Renal cortex interstitium (tissue), 15 donors: ENCODE measurements at places on chromosomes 12 and 14.

DNA sequence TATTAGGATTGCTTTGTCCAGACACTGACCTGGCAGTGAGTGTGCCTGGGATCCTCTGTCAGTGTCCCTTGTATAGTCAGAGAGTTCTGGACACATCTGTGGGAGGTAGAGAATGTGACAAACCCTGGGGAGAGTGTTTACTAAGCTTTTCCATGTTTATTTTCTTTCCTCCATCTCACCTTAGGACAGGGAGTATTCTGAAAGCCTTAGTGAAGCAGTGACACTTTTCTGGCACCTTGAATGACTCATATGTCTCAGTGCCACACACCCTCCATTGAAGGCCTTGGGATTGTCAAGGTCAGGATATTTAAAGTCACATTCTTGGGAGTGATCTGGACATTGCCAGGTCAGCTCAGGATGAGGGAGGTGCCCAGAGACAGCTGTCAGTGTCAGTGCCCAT, 34.9 kb upstream of the CTDSP2 start:
- no peak for DNase-seq

DNA sequence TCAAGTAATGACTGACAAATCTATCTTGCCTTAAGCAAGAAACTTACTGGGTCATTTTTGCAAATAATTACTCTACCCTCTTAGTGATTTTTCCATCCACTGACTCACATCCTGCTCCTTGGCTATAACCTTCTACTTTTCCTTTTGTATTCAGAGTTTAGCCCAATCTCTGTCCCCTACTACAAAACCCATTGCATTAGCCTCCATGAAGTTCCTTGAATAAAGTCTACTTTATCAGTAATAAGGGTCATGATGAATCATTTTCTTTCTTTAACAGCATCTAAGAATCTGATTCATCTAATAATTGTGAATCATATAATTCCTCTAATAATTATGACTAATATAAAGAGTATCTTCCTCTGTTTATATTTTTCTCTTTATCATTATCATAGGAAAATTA, 132.6 kb downstream of the NTS start:
- DNase-seq: no peak

GRCh38 chr14:65872536-65872935, 460.0 kb downstream of the FUT8 start:
- DNase-seq: no peak

- DNase-seq: no peak
Measured at GRCh38 chr14:103546652-103547454, 15.6 kb downstream of the BAG5 start.

GRCh38 chr14:99524091-99524661, 43.0 kb downstream of the CCNK start:
- DNase-seq: no peak

GRCh38 chr12:127133675-127134335, 1133.2 kb upstream of the TMEM132C start:
- no peak for DNase-seq

DNA sequence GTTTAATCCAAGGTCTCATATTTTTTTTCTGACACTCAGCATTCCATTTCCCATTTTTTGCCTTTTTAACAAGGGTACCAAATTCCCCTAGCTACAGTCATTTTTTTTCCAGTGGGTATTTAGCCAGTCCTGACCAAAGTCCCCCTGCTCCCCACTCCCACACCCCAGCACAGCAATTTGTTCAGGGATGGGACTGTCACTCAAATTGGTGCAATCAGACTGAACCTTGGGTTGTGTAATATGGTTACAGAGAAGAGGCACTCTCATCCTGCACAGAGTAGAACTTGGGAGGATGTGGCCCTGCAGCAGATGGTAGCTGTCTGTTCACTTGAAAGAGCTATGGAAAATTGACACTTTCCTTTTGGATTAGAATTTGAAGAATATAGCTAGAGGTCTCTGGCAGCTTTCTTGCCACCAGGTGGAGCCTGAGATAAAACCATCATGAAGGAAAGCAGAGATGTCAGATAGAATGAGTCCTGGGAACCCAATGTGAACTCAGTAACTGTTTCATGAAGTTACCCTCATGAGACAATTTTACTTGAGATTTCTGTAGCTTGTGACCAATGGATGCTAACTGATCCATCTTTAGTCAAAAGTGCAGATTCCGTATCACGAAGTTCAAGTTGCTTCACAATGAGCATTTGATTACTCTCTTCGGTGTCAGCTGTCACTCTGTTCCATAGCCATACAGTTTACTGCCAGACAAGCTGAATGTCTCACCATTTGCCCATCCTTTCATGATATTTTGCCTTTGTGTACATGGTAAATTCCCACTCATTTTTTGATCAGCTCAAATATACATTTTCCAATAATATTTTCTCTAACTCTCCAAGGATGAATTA, 394.0 kb upstream of the SYT1 start:
- peak; percentile 20 for DNase-seq

GRCh38 chr12:113398346-113399290, 5.1 kb downstream of the SDS start:
- no peak for DNase-seq

- DNase-seq: no peak
Measured at GRCh38 chr12:122886161-122886560, 9.8 kb downstream of the VPS37B start.

DNA sequence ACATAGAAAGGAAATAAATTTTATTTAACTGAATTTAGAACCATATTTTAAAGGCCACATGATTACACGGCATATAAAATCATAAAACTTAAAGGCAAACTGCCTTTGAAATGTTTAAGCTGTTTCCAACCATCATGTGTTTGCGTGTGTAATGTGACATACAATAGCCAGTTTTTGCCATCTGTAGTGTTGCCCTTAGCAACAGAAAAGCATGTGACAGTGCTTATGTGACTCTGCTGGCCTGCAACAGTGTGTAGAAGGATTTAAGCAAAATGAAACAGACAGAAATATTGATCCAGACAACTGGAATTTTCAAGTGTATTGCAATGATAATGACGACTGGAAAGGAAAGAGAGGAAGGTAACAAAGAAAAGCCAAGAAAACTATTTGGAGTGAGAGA, 49.5 kb downstream of the TSPAN19 start:
- DNase-seq: peak; percentile 10

GRCh38 chr12:125634813-125635212, 569.6 kb downstream of the AACS start:
- no peak for DNase-seq

- DNase-seq: no peak
Measured at GRCh38 chr14:90518941-90519256, 122.1 kb downstream of the CALM1 start.

DNA sequence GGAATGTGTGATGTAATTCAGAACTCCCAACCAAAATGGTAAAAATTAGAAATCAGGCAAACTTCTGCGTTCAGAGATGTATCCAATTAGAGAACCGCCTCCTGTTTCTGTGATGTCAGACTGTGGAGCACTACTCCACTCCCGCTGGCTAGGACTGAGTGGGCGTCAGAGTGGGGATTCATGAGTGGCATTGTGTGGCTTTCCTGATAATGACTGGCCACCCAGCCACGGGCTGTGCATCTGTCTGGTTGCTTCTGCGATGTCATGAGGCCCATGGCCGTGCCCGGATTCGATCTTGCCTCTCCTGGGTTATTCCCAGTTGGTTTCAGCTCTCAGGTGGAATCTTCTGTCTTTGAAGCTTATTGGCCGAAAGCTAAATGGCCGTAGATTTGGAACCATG, 87.1 kb upstream of the KCNA1 start:
- no peak for DNase-seq

DNA sequence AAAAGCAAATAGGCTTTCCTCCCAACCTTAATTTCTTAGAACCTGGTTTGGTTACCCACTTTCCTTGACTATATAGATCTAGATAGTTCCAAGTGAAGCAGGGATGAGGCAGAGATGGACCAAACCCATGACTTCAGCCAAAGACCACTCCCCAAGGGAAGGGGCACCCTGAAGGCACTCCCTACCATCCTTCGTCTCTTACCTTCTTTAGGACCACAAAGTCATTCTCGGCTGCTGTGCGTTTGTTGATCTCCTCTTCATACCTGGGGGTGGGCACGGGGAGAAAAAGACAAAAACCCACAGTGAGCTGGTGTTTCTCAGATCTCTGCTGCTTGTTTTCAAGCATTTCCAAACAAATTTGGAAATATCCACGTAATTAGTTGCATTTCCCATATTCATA, 3.4 kb downstream of the KRT4 start:
- no peak for DNase-seq

DNA sequence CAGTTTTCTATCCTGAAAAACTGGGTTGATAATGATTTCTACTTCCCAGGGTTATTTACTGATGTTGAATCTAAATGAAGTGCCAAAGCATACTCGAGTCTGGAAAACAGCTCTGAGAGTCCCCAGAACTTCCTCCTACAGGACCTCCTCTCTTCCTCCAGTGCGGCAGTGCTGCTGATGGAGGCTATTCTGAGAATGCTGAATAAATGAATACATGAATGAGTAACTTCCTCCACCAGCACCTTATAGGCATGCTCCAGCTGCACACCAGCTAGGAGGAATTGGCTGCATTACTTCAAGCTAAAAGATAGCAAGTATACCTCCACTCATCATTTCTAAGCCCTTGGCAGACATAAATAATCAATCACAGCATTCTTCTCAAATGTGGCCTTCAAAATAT, 448.8 kb upstream of the CCDC196 start:
- DNase-seq: no peak

- no peak for DNase-seq
Measured at GRCh38 chr14:75343911-75344310, 65.3 kb downstream of the FOS start.

- no peak for DNase-seq
Measured at GRCh38 chr14:89810101-89810500, 144.4 kb downstream of the EFCAB11 start.

DNA sequence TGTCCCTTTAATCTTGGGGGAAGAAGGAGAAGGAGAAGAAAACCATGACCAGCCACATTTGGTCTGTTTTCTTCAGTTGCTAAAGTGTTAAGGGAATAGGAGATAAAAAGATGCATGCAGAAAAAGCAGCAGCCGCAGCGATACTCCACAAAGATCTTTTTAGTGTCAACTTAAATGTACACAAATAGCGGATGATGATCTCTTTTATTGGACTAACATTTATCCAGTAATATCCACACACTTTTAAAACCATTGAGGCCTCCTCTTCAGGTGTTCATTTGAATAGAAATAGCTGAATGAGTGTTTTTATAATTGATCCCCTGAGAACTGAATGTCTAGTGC, 83.5 kb downstream of the PAPOLA start:
- no peak for DNase-seq

- DNase-seq: no peak
Measured at GRCh38 chr14:90553298-90553920, 156.6 kb downstream of the CALM1 start.

DNA sequence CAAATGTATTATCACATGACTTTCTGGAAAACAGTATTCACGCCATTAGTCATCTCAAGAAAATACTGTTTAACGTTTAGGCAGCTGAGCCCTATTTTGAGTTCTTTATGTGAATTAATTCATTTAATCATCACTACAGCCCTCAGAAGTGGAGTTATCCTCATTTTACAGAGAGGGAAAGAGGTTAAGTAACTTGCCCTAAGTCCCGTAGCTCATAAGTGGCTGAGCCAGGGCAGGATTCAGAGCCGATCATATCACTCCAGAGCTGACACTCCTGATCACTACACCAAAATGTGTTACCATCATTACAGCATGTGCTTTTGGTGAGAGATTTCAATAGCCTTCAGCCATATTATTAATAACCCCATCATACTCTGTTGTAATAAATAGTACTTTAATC, 210.6 kb downstream of the FBXL14 start:
- no peak for DNase-seq

- no peak for DNase-seq
Measured at GRCh38 chr12:91383099-91383498, 200.5 kb upstream of the DCN start.

GRCh38 chr12:46133751-46134150, 135.1 kb downstream of the SLC38A1 start:
- no peak for DNase-seq

- DNase-seq: no peak
Measured at GRCh38 chr12:54074308-54074707, 20.7 kb downstream of the HOXC4 start.

DNA sequence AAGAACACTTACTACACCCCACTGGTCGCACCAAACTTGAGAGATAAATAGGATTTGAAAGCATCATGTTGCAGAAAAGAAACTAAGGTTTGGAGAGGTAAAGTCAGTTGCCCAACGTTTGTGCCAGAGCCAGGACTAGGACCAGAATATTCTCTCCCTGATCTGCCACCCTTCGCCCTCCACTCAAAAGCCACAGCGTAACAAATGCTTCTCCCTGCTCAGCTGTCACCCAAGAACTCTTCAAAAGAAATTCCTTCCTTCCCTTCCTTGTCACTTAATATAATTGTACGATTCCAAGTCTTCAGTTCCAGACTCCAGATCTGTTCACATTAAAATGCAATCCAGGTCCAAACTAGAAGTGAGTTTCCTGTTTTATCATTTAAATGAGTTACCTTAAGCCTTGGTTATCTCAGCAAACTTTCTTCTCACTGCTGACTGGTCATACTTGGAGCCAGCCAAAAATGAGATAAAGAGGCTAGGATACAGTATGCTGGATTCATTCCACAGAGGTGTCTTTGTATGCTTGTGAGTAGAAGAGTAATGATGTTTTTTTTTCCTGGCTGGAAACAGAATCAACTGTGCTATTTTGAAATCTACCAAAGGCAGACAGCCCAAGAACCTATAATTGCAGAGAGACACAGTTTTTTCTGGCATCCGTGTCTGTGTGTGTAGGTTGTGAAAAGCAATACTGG, 12.8 kb upstream of the PPFIBP1 start:
- no peak for DNase-seq

- DNase-seq: no peak
Measured at GRCh38 chr14:51715250-51715649, 63.5 kb downstream of the FRMD6 start.

DNA sequence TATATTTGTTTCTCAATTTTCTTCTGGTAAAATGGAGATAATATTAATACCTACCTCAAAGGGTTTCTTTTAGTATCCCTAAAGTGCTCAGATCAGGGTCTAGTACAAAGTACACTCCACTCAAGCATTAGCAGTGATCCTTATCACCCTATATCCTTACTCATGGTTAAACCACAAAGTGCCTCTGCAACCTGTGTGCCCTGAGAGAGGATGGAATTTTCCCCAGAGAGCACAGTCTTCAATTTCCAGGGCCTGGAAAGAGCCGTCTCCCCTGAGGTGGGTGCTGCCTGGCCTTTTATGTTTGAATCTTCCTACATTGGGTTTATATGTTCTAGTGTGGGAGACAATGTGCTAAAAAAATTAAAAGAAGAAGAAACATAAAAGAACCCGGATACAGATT, 183.1 kb upstream of the FBXO33 start:
- no peak for DNase-seq

GRCh38 chr14:39264057-39264456, 30.3 kb downstream of the MIA2 start:
- no peak for DNase-seq

GRCh38 chr14:23828616-23829015, 125.0 kb upstream of the DHRS4 start:
- DNase-seq: no peak

GRCh38 chr12:64218597-64218996, 3.5 kb downstream of the KICS2 start:
- DNase-seq: no peak

DNA sequence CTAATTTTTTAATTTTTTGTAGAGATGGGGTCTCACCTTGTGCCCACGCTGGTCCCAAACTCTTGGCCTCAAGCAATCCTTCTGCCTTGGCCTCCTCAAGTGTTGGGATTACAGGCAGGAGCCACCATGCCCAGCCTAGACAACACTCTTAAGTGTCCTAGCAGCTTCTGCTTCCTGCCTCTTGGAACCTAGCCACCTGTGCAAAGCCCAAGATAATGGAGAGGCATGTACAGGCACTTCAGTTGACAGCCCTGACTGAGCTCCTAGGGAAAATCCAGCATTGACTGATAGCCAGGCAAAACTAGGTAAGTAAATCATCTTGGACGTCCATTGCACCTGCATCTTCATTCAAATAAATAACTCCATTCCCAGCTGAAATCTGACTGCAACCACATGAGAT, 15.5 kb downstream of the COX14 start:
- no peak for DNase-seq
